ENCODE measurements at places on chromosomes 6 and 20. TPM values are rescaled to one million over a fixed set of nuclear protein-coding genes. Genes with fewer than 3 reads are reported as not detected.

- H3K4me1 ChIP-seq: peaks cover 14% of the 10 kb centered on the region
- peak; percentile 54 for DNase-seq
- no peaks in the 10 kb centered on the region for H3K36me3 ChIP-seq
- H3K4me3 ChIP-seq: peak overlapping the region; percentile 95
Measured at GRCh38 chr6:52994839-52995088, 320 bp downstream of the GSTA4 start.

DNA sequence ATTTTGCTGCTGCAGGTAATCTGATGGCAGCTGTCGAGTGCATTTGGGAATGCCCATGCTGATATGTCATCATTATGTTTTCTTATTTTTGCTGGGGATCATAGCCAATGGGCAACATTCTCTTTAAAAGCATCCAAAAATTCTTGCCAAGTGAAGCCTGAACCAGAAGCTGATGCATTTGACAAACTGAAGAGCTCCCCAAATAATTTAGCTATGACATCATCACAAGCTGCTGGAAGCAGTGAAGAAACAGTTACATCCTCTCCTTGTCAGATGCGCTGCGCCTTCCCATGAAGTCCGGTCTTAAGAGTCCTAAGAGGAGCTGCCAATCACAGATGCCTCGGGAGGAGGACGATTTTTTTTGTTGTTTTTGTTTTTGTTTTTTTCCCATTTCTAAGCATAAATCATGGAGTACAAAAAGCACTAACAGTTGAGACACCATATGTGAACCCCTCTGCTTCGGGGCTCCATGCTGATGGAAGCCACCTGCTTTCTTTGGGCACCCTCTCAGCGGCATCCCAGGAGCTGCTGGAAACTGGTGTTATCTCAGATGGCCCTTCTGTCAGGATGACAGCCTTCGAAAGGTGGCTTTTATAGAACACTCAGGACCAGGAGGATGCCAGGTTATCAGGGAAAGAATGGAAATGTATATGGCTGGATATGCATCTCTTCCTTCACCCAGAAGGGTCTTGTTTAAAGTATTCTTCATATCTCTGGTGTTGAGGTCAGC, 56.1 kb upstream of the FOXQ1 start:
- H3K27ac ChIP-seq: no peak overlapping the region
- no peaks in the 10 kb centered on the region for H3K36me3 ChIP-seq
- no peak overlapping the region for H3K4me3 ChIP-seq
- no peaks in the 10 kb centered on the region for H3K27me3 ChIP-seq
- DNase-seq: no peak

DNA sequence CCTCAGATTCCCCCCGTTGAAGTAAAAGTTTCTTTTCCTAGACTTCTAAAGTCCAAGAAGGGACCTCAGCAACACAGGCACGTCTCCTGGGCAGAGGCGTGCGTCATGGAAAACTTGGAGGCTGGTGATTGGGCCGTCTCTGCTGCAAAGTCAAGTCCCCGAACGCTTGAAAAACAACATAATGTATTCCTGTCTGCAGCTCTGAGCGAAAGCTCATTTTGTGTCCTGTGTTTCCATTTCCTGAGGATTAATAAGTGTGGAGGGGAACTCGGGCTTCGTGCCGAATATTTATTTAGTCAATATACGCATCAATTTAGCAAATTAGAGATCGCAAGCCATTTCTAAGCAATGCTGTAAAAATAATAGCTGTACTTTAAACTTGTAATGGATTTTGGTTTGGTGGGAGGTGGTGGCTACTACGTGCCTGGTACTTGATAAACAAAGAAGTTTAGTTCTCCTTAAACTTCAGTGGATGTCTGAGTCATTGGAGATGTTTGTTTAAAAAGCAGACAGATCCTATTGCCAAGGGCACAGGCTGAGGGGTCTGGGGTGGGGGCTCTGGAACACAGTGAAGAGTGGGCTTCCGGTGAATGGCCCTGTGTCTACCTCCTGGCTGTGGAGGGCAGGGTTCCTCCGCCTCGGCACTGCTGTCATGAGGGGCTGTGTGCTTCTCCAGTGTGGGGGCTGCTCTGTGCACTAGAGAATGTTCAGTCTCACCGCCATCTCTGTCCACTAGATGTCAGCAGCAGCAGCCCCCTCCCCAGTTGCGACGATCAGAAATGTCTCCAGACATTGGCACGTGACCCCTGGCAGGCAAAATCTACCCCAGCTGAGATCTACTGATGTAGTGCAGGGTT, 21.8 kb downstream of the PCK1 start:
- no peaks in the 10 kb centered on the region for H3K4me1 ChIP-seq
- no peak overlapping the region for H3K4me3 ChIP-seq
- peak; percentile 43 for DNase-seq
- H3K36me3 ChIP-seq: no peaks in the 10 kb centered on the region
- H3K27ac ChIP-seq: no peak overlapping the region

GRCh38 chr20:49979030-49979832, 3.5 kb upstream of the SNAI1 start:
- peak; percentile 41 for DNase-seq
- H3K4me3 ChIP-seq: peak overlapping the region; percentile 11
- no peaks in the 10 kb centered on the region for H3K27me3 ChIP-seq
- no peak overlapping the region for H3K27ac ChIP-seq

- no peaks in the 10 kb centered on the region for H3K4me1 ChIP-seq
- no peaks in the 10 kb centered on the region for H3K36me3 ChIP-seq
- H3K27ac ChIP-seq: no peak overlapping the region
- peak; percentile 81 for DNase-seq
Measured at GRCh38 chr6:46419576-46420002, 71.7 kb downstream of the RCAN2 start.

- H3K36me3 ChIP-seq: no peaks in the 10 kb centered on the region
- H3K27ac ChIP-seq: peak overlapping the region; percentile 89
- H3K4me1 ChIP-seq: peaks cover 7% of the 10 kb centered on the region
- no peaks in the 10 kb centered on the region for H3K27me3 ChIP-seq
- DNase-seq: peak; percentile 51
Measured at GRCh38 chr6:28488916-28489365, 26.7 kb downstream of the GPX6 start.

- no peaks in the 10 kb centered on the region for H3K27me3 ChIP-seq
- no peak for DNase-seq
- H3K36me3 ChIP-seq: no peaks in the 10 kb centered on the region
- no peak overlapping the region for H3K4me3 ChIP-seq
Measured at GRCh38 chr20:62762801-62763368, 33.4 kb upstream of the MRGBP start.

DNA sequence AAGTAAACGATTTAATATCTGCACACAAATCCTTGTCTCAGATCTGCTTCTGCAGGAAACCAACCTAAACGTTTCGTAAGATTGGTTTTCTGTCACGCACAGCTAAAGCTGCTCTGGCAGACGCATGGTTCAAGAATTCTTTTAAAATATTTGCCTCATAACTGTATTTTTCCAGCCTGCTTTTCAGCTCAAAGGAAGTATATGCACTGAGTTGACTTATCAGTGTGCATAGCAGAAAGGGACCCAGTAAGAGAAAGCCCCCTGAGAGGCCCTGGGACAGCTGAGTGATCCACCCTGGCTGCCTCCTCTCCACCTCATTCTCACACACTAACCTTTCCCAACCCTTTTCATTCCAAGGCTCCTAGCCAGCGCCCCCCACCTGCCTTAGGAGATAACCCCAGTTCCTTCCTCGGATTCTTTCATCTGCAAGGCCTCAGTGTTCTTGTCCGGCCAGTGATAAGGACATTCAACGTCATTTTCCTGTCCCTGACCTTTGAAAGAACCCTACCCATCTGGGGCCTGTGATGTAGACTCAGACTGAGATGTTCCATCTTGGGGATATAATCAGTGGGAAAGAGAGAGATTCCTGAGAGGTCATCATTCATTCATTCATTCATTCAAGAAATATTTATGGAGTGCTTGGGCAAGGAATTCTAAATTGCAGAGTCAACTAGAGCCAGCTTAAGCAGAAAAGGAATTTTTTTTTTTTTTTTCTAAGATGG, 22.4 kb upstream of the SLC9A8 start:
- peak overlapping the region; percentile 62 for H3K27ac ChIP-seq
- peaks cover 26% of the 10 kb centered on the region for H3K4me1 ChIP-seq
- no peaks in the 10 kb centered on the region for H3K36me3 ChIP-seq
- no peak overlapping the region for H3K4me3 ChIP-seq

GRCh38 chr6:158206740-158207421, 38.7 kb downstream of the GTF2H5 start:
- no peaks in the 10 kb centered on the region for H3K4me1 ChIP-seq
- H3K27ac ChIP-seq: no peak overlapping the region
- no peak overlapping the region for H3K4me3 ChIP-seq

DNA sequence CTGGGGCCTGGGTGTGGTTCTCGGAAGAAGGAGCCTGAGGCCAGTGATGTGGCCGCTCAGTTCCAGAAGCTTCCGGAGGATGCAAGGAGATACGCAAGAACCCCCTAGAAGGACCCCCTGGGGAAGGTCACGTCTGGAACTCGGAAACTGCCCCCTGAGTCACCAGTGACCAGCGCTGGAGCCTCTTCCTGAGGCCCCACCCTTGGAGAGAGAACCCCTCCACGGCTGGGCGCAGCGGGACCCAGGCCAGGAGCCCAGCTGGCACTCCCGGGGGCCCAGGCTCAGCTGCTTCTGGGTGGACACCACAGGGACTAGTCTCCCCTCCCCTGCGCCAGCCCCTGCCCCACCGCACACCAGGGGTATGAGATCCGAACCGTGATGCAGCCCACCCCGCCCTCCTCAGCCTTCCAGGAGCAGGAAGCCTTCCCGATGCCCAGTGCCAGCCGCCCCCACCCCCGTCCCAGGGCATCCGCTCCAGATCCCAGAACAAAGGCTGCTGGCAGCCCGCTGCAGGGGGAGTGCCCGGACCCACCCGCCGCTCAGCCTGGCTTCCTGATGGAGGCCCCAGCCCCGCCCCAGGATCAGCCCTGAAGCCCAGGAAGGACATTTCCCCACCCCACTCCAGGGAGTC, 7.5 kb downstream of the LAMA5 start:
- no peaks in the 10 kb centered on the region for H3K36me3 ChIP-seq
- H3K27ac ChIP-seq: peak overlapping the region; percentile 60

DNA sequence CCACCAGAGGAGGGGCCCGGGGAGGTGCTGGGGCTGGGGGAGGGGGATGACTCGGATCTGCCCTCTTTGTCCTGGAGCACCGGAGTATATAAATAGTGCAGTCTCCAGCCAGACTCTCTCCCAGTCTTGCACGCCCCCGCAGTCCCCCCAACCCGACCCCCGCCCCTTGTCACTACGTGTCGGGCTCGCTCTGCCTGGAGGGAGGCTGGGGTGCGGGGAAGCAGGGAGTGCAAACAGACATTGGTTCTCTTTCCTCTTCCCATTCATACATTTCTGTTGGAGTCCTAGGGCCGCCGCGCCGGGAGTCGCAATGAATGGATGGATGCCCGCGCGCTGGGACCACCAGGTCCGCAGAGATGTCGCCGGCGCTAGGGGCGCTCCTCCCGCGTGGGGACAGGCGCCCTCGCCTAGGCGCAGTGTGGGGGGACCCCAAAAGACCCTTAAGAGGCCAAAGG, 179.3 kb downstream of the TBXT start:
- no peak for DNase-seq
- no peaks in the 10 kb centered on the region for H3K36me3 ChIP-seq
- no peaks in the 10 kb centered on the region for H3K27me3 ChIP-seq
- H3K4me1 ChIP-seq: peaks cover 9% of the 10 kb centered on the region
- peak overlapping the region; percentile 43 for H3K4me3 ChIP-seq
- H3K27ac ChIP-seq: no peak overlapping the region

- no peak overlapping the region for H3K27ac ChIP-seq
- H3K36me3 ChIP-seq: no peaks in the 10 kb centered on the region
- no peak overlapping the region for H3K4me3 ChIP-seq
- H3K27me3 ChIP-seq: no peaks in the 10 kb centered on the region
- no peaks in the 10 kb centered on the region for H3K4me1 ChIP-seq
Measured at GRCh38 chr20:46539113-46539512, 11.3 kb downstream of the OCSTAMP start.

DNA sequence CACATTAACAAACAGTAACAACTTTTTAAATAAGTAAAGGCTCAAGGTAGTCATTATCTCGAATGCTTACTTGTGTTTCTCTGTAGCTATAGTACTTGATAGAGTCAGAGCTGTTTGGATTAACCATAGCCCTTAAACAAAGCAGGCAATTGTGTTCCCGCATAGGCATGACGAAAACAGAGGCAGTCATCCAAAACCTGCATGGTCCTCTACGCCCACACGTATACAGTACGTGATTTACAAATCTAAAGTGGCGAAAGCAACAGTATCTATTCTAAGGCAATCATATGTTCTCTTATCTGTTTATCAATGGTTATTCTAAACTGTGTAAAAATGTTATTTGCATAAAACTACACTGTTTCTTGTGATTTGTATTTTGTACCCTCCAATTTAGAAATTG, 31.8 kb downstream of the HFE start:
- H3K36me3 ChIP-seq: no peaks in the 10 kb centered on the region
- H3K27ac ChIP-seq: peak overlapping the region; percentile 15
- peak; percentile 86 for DNase-seq
- H3K4me1 ChIP-seq: no peaks in the 10 kb centered on the region

- DNase-seq: peak; percentile 57
- no peak overlapping the region for H3K4me3 ChIP-seq
- H3K27ac ChIP-seq: no peak overlapping the region
Measured at GRCh38 chr20:47220161-47220582, 136.3 kb downstream of the ZMYND8 start.

DNA sequence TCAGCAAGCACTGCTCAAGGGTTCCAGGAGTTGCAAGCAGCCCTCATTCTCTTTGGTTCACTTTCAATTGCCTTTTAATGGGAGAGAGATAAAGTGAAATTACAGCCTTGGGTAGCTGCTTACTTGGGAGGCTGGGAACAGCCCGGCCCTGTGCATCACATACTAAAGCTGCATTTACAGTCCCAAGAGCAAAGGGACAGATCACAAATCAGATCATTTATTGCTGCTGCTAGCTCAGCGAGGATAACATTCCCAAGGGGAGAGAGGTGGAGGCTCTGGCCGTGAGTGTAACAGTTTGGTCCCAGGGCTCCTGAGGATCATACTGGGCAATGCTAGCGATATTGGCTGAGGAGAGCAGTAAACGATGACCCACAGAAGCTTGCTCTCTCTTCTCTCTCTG, 133.1 kb downstream of the CDH26 start:
- H3K4me3 ChIP-seq: no peak overlapping the region
- no peaks in the 10 kb centered on the region for H3K4me1 ChIP-seq
- no peak overlapping the region for H3K27ac ChIP-seq
- H3K36me3 ChIP-seq: no peaks in the 10 kb centered on the region
- H3K27me3 ChIP-seq: no peaks in the 10 kb centered on the region

DNA sequence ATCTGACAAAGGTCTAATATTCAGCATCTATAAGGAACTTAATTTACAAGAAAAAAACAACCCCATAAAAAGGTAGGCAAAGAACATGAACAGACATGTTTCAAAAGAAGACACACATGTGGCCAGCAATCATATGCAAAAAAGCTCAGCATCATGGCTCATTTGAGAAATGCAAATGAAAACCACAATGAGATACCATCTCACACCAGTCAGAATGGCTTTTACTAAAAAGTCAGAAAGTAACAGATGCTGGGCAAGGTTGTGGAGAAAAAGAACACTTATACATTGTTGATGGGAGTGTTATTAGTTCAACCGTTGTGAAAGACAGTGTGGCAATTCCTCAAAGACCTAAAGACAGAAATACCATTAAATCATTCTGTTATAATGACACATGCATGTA, 289.9 kb upstream of the MMS22L start:
- no peak overlapping the region for H3K4me3 ChIP-seq
- no peak overlapping the region for H3K27ac ChIP-seq
- no peaks in the 10 kb centered on the region for H3K4me1 ChIP-seq
- no peaks in the 10 kb centered on the region for H3K27me3 ChIP-seq

NRSN1 gene
- total RNA-seq: not detected

REM1 gene
- 1.9 TPM for total RNA-seq

SLC22A7 gene
- not detected for total RNA-seq

RCAN2 gene
- 7.1 TPM for total RNA-seq

HCRTR2 gene
- total RNA-seq: 0.39 TPM

MED20 gene
- total RNA-seq: 25.1 TPM

GPLD1 gene
- 10.7 TPM for total RNA-seq

NMBR gene
- total RNA-seq: 1.6 TPM

TRIM15 gene
- not detected for total RNA-seq

SLC16A10 gene
- 12.0 TPM for total RNA-seq

TRDN gene
- 3.7 TPM for total RNA-seq

BTN1A1 gene
- total RNA-seq: 0.31 TPM

ZBTB46 gene
- total RNA-seq: 15.4 TPM

MCCD1 gene
- total RNA-seq: not detected

Measured in testis (tissue), 5 donors.